Bone marrow (tissue), 2 donors: ENCODE measurements at places on chromosomes 6 and 20.

DNA sequence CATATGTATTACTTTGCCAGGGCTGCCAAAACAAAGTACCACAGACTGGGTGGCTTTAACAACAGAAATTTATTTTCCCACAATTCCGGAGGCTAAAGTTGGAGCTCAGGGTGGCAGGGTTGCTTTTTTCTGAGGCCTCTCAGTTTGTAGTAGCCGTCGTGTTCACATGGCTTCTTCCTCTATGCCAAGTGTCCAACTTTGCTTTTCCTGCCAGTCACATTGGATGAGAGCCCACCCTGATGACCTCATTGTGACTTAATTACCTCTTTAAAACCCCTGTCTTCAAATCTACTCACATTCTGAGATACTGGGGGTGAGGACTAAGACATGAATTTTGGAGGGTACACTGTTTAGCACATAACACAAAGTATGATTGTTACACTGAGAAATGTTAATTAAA is 9.9 kb upstream of the ECT2L start:
- DNase-seq, result no peak

- DNase-seq, result no peak
Observed at GRCh38 chr20:50900261-50900660, 31.0 kb downstream of the ADNP start.

DNA sequence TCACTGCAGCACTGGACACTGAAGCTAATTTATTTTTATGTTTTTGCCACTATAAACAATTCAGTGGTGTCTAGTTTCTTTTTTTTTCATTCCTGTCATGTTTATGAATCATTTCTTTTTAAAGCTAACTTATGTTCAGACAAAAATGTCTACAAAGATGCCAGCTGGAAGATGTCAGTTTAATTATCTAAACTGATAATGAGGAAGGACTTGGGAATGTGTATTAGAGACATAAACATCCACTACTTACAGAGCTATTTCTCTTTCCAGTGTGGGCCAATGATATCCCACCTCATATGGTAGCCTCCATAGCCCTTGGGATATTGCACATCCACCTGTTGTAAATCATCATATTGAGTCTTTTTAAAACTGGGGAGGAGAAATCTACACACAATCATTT is 132.1 kb upstream of the FAM184A start:
- no peak for DNase-seq

DNA sequence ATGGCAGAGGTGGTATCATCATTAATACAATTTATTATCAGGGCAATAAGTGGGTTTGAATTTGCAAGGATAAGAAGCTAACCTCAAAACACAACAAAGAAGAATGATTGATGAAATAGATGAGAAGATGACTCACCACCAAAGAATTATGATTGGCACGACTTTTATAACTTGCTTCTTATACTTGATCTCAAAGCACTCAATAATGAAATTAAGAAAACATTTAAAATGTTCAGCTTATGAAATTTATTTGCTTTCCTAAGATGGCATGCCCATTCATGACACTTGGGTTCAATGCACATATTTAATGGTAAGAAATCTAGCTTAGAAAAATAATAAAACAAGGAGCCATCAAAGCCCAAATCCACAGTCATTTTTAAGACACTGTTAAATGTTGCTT is 477.5 kb downstream of the GJA1 start:
- DNase-seq, result no peak

DNA sequence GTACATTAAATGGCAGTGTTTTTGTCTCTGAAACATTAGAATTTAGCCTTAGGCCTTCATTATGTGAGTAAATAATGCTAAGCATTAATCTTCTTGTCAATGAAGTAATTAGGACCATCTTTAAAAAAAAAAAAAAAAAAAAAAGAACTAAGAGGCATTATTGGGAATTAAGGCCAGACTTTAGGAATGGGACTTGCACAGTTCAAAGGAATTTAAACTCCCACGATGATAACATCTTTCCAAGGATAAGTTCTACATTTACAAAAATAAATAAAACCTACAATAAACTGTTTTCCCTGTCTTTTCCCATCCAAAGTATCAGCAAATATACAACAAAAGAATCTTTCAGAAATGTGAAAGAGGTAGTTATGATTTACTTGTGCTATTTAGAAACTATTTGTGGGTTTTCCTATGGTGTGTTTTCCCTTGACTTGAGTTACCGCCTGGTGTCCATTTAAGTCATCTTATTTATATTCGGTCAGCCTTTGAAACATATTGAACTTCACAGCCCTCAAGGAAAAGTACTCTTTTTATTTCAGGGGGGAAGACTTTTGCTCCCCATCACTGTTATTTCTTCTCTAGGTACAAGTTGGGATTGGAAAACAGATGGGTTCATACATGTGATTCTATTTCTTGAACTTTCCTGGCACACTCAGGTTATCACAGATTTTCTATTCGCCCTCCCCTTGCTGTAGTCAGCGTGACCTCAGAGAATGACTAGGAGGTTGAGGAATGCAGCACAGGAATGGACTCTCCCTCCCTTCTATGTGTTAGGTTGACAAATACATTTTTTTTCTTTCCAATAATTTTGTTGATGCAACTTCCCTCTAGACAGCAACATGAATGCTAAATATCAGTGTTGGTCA is 13.6 kb downstream of the STMND1 start:
- no peak for DNase-seq

GRCh38 chr20:7770578-7770977 is 169.7 kb downstream of the HAO1 start:
- DNase-seq, result no peak

DNA sequence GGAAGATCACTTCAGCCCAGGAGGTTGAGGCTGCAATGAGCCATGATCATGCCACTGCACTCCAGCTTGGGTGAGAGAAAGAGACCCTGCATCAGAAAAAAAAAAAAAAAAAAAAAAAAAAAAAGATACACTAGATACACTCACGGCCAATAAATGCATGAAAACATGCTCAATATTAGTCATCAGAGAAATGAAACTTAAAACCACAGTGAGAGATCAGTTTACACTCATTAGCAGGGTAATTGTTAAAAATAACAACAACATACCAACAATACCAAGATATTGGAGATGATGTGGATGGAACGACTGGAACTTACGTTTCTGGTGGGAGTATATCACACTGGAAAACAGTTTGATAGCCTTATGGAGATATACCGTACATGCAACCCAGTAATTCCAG is 29.9 kb downstream of the HS3ST5 start:
- DNase-seq, result no peak

DNA sequence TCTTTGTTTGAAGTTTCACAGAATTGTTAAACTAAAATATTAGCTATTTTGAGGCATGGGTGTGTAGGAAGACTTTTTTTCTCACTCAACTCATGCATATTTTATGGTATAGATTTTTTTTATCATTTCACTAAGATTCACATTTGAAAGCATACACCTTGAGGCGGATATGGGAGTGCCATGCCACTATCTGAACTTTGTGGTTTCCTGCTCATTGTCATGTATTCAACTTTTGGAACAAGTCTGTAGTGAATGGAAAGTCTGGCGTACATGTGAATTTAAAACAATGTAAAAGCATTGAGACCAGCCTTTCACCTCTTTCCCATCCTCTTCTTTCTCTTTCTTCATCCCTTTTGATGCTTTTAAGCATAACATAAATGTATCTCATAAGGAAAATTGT is 147.9 kb downstream of the TPBG start:
- DNase-seq, result no peak

DNA sequence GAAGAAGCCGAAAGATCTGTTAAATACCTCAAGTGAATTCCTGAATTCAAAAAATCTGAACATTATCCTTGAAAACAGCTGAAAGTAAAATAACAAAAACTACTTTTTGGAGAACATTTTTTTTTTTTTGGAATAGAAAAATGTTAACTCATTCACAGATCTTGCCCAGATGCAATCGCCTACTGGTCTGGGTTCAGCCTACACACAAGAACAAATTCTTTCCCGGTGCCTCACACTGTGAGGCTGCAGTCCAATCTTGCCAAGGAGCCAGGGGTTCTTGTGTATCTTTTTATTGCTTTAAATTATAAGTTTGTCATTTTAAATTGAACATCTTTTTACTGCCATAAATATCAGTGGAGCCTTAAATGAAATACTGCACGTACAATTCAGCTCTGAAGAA is 41.2 kb upstream of the TMEM200A start:
- DNase-seq, result no peak
